ENCODE measurements at places on chromosomes 7 and 10.
A peak's percentile ranks its signal among the peaks of the same experiment; 100 is the strongest.

- no peak for DNase-seq
Measured at GRCh38 chr10:65581426-65582026, 1344.3 kb upstream of the LRRTM3 start.

DNA sequence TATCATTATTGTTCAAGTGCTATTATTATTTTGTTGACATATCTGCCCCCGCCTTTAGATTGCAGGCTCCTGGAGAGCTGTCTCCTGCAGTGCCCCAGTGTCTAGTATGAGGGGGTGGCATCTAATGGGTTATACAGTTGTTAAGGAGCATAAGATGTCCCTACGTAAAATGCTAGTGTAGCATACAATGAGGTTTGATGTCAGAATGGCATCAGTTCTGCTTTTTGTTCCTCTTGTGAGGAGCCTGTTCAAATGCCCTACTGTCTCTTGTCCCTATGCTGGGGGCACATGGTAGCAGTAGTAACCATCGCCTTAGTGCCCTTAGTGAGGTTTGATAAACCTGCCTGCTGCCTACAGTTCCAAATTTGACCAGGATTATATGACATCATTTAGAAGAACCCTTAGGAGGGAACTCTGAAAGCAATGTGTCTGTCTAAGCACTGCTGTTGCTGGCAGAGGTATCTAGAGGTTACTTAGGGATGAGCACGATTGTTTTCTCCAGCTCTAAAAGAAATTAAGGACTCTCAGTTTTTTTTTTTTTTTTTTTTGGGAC lies 9.7 kb downstream of the CREM start:
- DNase-seq: no peak

DNA sequence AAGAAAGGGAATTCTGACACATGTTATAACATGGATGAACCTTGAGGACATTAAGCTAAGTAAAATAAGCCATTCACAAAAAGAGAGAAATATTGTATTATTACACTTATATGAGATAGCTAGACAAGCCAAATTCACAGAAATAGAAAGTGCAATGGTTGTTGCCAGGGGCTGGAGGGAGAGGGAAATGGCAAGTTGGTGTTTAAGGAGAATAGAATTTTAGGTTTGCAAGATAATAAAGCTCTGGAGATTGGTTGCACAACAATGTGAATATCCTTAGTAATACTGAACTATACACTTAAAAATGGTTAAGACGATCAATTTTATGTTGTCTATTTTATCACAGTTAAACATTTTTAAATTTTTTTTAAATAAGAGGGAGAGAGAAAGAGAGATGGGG lies 25.0 kb upstream of the ADD3 start:
- no peak for DNase-seq

GRCh38 chr10:3095373-3096139 lies 28.2 kb downstream of the PFKP start:
- DNase-seq: peak; percentile 7

- DNase-seq: no peak
Measured at GRCh38 chr10:61391281-61391680, 61.9 kb downstream of the TMEM26 start.

- no peak for DNase-seq
Measured at GRCh38 chr7:106561151-106561550, 99.8 kb downstream of the CCDC71L start.

- no peak for DNase-seq
Measured at GRCh38 chr10:113309791-113310190, 243.1 kb upstream of the HABP2 start.

- DNase-seq: no peak
Measured at GRCh38 chr7:29202651-29203069, 8.1 kb downstream of the CHN2 start.

GRCh38 chr10:126283307-126283706 lies 105.0 kb downstream of the ADAM12 start:
- no peak for DNase-seq

Data from NCI-H446 treated with DMSO at 0.1 percent for 48 hours (cell line).